ENCODE measurements at places on chromosomes 4 and X.
A peak's percentile ranks its signal among the peaks of the same experiment; 100 is the strongest.

DNA sequence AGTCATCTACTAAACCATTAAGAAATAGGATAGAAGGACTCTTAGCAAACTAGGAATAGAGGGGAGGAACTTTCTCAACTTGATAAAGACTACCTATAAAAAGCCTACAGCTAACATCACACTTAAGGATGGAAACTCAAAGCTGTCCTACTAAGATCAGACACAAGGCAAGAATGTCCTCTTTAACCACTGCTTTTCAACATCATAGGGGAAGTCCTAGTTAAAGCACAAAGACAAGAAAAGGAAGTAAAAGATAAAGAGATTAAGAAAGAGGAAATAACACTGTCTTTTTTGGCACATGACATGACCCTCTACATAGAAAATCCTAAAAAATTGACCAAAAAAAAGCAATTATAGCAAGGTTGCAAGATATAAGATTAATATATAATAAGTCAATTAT, 136.6 kb downstream of the FBXW7 start:
- no peak for ATAC-seq

DNA sequence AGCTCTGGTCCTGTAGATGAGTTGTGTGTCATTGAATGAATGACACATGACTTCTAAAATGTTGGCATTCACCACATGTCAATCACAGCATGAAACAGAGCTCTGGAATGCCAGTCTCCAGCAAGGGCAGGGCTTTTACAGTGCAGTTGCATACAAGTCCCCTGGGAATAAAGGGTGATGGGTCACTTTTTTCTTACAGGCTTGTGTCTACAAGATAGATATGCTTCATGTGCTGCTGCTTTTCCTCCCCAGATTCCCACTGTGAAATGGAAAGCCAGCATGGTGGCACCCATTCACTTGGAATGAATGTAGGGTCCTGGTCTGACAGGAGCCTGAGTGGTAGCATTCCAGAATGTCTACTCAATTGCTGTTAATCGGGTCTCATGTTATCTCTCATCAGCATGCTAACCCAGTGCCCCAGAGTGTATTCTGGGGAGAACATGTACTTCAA, 159.1 kb upstream of the KIT start:
- no peak for ATAC-seq

GRCh38 chr4:8435656-8436121, 4.8 kb downstream of the ACOX3 start:
- no peak for ATAC-seq

GRCh38 chr4:165059386-165059785, 5.7 kb downstream of the TRIM75 start:
- ATAC-seq: no peak

DNA sequence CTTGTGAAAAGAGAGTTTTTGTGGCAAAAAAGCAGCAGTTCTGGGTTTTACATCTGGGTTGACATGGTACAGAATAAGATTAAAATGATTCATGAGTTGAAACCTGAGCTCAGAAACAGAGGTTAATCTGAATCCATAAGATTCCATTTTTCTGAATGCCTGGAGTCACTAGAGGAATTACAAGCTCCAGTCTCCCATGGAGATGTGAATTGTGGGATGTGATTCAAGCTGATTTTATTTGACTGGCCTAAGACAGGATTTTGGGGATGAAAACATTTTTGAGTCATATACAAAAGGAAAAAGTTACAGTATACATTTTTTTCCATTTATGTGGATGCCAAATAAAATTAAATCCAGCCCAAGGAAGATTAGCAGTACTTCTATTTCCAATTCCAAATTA, 161.1 kb downstream of the RBM46 start:
- ATAC-seq: no peak

GRCh38 chr4:158605393-158605792, 66.3 kb downstream of the C4orf46 start:
- no peak for ATAC-seq

GRCh38 chr4:47654972-47655693, 170.1 kb downstream of the ATP10D start:
- ATAC-seq: no peak

DNA sequence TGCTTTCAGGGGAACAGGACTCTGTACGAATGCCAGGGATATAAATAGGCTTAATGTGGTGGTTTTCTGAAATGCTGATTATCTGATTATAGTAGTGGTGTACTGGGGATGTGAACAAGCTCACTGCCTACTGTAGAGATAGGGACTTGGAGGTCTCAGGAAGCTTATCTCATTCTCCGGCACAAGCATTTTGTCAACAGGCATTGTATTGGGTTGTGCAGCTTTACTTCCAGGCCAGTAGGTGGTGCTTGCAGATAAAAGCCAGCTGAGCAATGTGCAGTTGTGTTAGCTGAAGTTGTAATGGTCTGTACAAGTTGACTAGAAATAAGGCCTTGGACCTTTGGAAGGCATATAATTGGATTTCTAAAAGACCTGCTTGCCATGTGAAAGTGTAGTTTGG, 49.5 kb upstream of the TMLHE start:
- ATAC-seq: no peak

- ATAC-seq: no peak
These were observed 17.1 kb downstream of the STPG2 start for GRCh38 chr4:98126141-98126540.

GRCh38 chr4:38383646-38384121, 280.3 kb upstream of the KLF3 start:
- no peak for ATAC-seq

- ATAC-seq: no peak
These were observed 42.1 kb upstream of the IL1RAPL2 start for GRCh38 chrX:104523858-104524257.

DNA sequence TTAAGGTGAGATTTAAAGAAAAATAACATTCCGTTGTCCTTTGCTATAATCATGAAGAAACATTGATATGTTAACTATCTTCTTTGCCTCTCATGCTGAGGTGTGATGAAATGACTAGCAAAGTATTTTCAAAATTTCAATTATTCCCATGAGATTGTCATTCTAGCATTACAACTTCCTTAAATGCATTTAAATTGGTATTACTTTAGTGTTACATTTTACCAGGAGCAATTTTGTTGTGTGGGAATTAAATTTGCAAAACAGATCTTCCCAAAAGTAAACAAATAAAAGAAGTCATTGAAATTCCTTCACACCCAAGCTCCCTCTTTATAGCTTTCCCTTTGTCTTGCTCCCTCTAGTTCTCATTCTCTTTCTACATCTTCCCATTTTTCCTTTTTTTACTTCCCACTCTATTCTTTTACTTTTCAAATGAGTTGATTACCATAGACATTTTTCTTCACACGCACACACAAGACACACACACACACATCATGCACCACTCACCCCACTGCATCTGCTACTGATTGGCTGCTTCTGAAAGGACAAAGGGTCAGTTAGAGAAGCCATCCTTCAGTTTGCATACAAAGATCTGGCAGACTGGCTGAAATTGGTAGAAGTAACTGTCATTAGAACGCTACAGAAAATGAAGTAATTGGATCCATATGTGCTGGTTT, 10.0 kb upstream of the APELA start:
- no peak for ATAC-seq

- no peak for ATAC-seq
These were observed 8.1 kb downstream of the EPGN start for GRCh38 chr4:74316397-74316796.

- no peak for ATAC-seq
These were observed 30.5 kb downstream of the CXCL8 start for GRCh38 chr4:73770917-73771316.

- ATAC-seq: no peak
These were observed 1.6 kb downstream of the SLIT2 start for GRCh38 chr4:20253283-20253734.

- no peak for ATAC-seq
These were observed 544.5 kb downstream of the PPP4R3C start for GRCh38 chrX:26918631-26919030.

- ATAC-seq: no peak
These were observed 4.2 kb downstream of the CENPVL3 start for GRCh38 chrX:51614353-51615012.

DNA sequence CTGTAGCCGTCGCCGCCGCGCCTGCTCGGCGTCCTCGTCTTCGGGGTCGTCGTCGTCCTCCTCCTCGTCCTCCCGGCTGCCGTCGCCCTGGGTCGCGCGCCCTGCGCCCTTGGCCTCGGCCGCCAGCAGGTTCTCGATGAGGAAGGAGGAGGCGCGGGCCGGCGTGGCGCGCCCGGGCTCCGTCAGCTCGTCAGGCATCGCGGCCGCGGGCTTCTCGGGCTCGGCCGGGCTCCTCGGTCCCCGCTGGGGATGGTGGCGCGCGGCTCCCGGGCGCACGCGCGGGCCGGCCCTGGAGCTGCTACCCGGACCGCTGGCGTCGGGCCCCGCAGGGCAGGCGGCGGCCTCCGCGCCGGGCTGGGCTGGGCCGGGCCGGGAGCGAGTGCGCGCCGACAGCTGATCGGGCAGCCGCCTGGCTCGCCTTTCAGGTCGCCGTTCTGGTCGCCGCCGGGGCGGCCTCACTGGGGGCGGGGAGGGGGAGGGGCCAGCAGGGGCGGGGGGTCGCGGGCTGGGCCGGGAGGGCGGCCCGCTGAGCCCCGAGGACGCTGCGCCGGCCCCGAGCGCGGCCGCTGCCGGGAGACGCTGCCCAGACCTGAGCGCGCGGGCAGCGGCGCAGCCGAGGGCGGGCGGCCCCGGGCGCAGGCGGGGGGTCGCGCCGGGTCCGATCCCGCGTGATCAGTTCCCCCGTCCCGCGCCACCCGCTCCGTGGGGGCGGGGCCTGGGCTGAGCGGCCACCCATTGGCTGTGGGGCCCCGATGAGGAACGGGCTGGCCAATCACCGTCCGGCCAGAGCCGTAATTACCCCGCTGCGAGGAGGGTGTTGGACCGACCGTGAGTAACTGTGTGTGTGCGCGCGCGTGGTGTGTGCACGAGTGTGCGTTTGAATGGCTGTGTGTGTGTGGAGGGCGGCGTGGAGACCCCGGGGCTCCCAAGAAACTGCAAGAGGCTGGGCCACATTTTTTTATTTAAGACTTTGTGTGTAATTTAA, at the start of gene HMX1:
Gene HMX1 (minus strand): TSS at position 423 of the 985 bp plus-strand sequence. CDS start 225 bp downstream, at position 198.
- ATAC-seq: peak; percentile 32

- peak; percentile 93 for ATAC-seq
These were observed at the start of gene GNL3L for GRCh38 chrX:54529552-54530356. Gene GNL3L (plus strand): TSS chrX:54530219. CDS start chrX:54532567, 2,348 bp downstream.

GRCh38 chrX:56368962-56369361, 136.8 kb downstream of the KLF8 start:
- ATAC-seq: no peak

- ATAC-seq: peak; percentile 48
These were observed 455 bp upstream of the ABCB7 start for GRCh38 chrX:75156531-75156945.

GRCh38 chr4:24768604-24769003, 26.8 kb upstream of the SOD3 start:
- ATAC-seq: no peak

DNA sequence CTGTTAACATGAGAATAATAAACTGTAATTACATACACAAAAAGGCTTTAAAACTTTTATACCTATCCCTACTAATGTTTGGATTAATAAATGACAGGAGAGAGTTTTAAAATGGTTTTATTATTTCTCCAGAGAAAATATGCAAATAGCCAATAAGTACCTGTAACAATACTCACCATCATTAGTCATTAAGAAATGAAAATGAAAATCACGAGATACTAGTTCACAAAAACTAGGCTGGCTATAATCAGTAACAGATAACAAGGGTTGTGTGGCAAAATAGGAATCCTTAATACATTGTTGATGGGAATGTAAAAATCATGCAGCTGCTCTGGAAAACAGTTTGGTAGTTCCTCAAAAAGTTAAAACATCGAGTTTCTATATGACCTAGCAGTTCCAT, 25.2 kb upstream of the AP1AR start:
- no peak for ATAC-seq

DNA sequence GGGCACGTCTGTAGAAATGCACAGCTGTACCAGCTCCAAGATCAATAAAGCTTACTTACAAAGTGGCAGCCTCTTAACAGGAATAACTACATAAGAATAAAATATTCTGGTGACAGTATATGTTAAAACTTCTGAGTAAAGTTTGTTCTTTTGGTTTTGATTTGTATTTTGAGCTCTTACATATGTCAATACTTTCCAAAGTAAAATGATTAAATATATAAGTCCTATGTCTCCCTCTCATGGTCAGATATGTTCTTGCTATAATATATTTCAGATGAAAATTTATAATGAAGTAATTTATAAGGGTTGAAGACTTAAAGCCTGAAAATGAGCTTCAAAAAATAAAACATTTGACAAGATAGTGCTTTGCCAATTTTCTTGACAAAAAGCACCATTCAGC, 254.4 kb downstream of the NPFFR2 start:
- ATAC-seq: no peak

- peak; percentile 60 for ATAC-seq
These were observed 2.5 kb upstream of the PDGFRA start for GRCh38 chr4:54226404-54227255.

- ATAC-seq: no peak
These were observed 7.5 kb upstream of the HAUS7 start for GRCh38 chrX:153477901-153478300.

GRCh38 chr4:56330691-56331090, 56.6 kb downstream of the AASDH start:
- ATAC-seq: no peak

GRCh38 chr4:40190019-40190418, 6.8 kb upstream of the RHOH start:
- ATAC-seq: no peak

GRCh38 chr4:152258804-152259708, 276.8 kb downstream of the FBXW7 start:
- no peak for ATAC-seq

DNA sequence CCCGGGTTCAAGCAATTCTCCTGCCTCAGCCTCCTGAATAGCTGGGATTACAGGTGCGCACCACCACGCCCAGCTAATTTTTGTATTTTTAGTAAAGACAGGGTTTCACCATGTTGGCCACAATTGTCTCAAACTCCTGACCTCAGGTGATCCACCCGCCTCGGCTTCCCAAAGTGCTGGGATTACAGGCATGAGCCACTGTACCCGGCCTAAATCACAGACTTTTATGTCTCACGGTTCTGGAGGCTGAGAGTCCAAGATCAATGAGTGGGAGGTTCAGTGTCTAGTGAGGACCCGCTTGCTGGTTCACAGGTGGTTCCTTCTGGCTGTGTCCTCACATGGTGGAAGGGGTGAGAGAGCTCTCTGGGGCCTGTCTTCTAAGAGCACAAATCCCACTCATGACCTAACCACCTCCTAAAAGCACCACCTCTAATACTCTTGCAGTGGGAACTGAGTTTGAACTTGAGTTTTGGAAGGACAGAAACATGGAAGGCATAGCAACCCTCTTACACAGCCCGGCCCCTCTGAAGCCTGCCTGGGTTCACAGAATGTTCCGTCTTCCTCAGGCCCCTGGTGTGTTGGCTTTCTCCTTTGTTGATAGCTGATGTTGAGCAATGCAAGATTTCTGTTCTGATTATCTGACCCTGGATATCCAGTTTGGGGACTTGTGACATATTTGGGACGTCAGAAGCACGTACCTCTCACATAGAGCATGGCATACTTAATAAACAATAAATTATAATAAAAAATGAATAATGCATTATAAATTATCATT, 1.9 kb upstream of the AKAP17A start:
- ATAC-seq: no peak

- no peak for ATAC-seq
These were observed 248.9 kb downstream of the BCOR start for GRCh38 chrX:39848900-39849299.

Data from gastroesophageal sphincter (tissue), 4 donors.